ENCODE measurements at places on chromosomes 6 and 20.
A peak's percentile ranks its signal among the peaks of the same experiment; 100 is the strongest.

DNA sequence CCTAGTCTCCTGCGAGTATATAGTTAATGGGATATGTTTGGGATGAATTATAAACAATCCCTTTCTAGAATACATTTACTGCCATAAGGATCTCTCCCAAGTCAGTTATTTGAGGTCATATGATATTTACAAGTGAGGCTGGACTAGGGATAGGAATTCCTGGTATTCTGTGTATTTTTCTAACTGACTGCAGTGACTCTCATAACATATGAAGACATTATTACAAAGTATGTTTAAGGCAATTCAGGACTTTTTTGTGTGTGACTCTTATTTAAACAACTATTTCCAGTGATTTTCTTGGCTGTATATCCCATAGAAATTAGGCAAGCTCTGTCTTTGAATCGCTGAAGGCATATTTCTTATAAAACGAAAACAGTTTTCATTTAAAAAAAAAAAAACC is 18.4 kb upstream of the TNFAIP3 start:
- no peak for DNase-seq

GRCh38 chr6:104409913-104410312 is 449.8 kb downstream of the HACE1 start:
- DNase-seq = no peak

- no peak for DNase-seq
Measured at GRCh38 chr20:9220874-9221547, 152.1 kb downstream of the PLCB4 start.

GRCh38 chr6:45504947-45505346 is 127.2 kb upstream of the SUPT3H start:
- no peak for DNase-seq

- DNase-seq = no peak
Measured at GRCh38 chr20:2358006-2358405, 22.7 kb upstream of the TGM6 start.

DNA sequence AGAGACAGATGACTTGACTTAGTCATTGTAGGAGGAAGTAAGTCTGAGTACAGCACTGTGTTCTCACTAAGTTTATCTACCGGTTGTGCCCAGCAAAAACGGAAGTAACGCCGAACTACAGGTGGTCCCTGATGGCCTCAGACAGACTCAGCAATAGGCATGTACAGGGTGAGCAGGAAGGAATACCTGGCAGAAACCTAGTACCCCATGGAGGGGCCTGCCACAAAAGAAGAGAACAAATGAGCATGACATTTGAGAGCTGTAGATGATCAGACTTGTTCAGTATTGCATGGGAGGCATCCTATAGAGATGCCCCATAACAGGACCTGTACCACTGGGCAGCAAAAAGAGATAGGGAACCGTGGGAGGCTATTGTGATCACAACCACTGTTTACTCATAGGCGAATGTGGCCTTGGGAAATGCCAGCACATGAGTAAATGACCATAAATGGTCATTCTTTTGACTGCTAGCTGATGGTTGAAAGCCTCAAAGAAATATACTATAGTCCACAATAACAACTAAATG is 106.4 kb upstream of the TAB2 start:
- no peak for DNase-seq

DNA sequence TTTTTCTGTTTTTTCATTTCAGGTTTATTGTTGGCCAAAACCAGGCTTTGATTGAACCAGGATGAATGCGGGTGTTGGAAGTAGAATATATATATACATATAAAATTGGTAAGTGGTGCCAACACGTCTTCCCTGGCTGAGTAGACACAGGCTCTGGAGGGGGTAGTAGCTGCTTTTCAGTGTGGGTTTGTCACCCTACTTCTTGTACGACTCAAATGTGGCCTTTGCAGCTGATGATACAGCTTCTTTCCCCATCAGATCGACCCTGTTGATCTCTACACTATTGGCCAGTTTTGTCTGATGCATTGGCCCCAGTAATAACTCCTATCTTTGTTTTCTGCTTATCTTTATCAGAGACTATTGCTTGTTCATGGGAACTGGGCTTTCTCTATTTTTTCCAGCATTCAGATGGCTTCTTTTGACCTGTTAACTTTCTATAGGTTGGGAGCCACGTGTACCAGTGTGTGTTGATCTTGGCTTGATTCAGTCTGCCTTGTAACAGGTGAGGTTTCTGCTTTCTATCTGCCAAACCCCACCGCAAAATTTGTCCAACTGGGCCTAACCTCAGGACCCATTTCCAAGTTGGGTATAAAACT is 2.7 kb upstream of the ZNFX1 start:
- no peak for DNase-seq

- DNase-seq = peak; percentile 12
Measured at GRCh38 chr6:143232849-143233248, 172.2 kb downstream of the AIG1 start.

GRCh38 chr6:130167655-130168054 is 55.1 kb downstream of the SAMD3 start:
- DNase-seq = no peak

GRCh38 chr20:13425381-13426135 is 204.5 kb downstream of the ISM1 start:
- DNase-seq = no peak

- no peak for DNase-seq
Measured at GRCh38 chr20:45257711-45258110, 3.3 kb upstream of the SLPI start.

- DNase-seq = no peak
Measured at GRCh38 chr20:23021951-23022350, 13.2 kb upstream of the SSTR4 start.

DNA sequence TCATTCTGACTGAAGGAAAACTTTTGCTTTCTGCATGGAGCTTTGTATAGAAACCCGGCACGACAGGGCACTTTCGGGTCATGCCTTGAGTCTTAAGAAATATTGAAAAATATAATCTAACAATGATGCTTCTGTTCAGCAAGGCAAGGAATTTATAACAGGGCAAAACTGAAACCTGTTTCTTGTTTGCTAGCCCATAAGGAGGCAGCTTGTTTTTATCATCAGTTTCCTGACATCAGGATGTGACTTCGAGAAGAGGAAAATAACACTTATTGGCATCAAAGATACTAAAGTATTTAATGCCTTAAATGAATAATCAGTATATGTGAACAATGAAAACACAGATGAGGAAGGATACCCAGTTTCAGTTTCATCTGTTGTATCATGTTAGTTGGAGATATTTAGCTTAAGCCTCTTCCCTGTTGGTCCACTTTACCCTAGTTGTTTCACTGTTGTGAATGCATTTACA is 146.5 kb downstream of the CDKAL1 start:
- DNase-seq = no peak

DNA sequence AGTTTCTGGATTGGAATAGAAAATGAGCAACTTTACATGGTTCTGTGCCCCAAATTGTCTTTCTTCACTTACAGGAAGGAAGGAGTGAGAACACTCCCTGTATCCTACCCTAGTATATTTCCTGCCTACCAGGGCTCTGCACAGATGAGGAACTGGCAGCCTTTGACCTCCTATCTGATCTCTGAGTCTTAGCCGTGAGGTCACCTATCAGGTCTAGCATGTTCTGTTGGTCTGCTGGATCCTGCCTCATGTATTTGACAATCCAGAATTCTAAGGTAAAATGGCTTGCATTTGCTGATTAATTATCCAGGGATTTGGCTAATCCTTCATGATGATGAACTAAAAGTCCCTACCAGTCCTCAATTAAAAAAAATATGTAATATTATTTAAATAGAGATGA is 35.0 kb upstream of the TRAM2 start:
- DNase-seq = no peak

- no peak for DNase-seq
Measured at GRCh38 chr20:62525014-62525413, 49.2 kb upstream of the GATA5 start.

GRCh38 chr20:32285621-32286371 is 8.3 kb downstream of the KIF3B start:
- peak; percentile 12 for DNase-seq

GRCh38 chr6:132465530-132466485 is 47.1 kb downstream of the STX7 start:
- no peak for DNase-seq

GRCh38 chr20:3716195-3716834 is 3.9 kb upstream of the SIGLEC1 start:
- DNase-seq = no peak

- DNase-seq = no peak
Measured at GRCh38 chr20:43243672-43244269, 54.1 kb upstream of the PTPRT start.

DNA sequence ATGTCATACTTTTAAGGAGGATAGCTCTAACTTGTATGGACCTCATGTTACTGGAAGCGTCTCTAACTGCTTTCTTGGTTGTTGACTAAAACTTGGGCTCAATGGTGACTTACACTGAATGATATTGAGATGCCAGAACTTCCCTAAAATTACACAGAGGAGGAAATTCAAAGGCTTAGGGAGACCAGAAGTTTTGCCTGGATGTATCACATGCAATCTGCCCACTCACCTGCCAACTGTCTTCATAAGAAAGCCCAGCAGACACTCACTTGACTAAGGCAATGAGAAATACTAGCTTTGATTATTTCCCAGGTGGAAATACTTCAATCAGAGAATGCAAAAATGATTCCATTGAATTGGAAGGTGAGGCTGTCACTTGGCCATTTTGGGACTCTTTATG is 51.2 kb upstream of the PDYN start:
- no peak for DNase-seq

DNA sequence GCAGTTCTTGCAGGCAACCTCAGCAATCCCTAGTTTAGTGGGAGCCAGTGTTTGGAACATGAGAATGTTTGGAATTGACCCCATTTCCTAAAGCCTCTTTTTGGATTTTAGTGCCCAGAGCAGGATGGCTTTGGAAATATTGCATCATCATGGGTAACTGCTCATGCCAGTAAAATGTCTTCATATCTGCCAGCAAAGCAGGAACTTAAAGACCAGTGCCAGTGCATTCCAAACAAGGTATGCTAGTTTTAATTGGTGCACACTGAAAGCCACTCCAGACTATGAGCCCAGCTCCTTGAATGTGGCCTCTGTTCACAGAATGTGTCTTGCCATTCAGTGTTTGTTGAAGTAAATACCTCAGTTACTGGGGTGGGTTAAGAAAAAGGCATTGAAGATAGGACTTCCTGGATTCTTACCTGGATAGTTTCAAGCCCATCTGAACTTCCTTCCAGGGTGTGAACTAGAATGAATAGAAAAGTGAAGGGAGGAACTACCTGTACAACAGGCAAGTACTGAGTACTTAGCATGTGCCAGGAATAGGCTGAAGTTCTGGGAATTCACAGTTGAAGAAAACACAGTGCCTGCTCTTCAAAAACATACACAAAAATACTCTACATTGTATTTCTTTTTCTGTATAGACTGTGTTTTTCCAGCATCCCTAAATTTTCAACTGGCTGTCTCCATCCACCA is 70.5 kb downstream of the COL19A1 start:
- no peak for DNase-seq

DNA sequence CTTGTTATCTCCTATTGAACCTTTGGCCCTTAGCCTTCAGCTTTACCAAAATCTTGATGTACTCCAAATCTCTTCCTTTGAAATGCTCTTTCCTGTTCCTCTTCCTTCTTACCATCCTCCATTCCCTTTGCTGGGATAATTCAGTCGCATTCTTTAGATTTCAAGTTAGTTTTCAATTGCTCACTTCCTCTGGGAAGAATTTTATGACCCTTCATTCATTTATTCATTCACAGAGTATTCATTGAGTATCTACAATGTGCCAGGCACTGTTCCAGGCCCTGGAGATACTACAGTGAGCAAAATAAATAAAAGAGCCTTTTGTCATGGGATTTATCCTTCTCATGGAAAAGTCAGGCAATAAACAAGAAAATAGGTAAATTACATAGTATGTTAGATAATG is 548.2 kb upstream of the FLRT3 start:
- no peak for DNase-seq

GRCh38 chr6:49052901-49053300 is 410.2 kb downstream of the MMUT start:
- no peak for DNase-seq

DNA sequence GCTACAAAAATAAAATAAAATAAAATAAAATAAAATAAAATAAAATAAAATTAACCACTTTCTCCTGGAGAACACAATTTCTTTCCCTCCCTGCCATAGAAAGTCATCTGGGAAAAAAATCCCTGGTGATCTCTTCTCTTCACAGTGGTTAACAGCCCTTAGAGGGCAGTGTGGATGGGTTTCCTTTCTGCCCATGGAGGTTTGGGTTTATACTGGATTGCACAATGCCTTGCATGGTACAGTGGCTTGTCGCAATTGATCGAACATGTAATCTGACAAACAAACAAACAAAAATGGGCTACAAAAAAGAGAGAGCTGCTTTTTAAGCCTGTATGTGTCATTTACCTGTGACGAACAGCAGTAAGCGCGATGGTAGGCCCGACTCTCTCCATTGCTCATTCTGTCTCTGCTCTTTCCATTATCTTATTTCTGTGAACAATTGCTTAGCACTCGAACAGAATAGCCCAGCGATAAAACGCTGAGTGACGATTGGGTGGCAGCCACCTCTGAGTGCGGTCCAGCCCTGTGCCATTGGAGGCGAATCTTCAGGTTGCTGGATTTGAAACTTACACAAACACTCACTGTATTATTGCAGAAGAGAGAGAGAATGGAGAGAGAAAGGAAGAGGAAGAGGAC is 166.1 kb downstream of the CD83 start:
- DNase-seq = no peak

DNA sequence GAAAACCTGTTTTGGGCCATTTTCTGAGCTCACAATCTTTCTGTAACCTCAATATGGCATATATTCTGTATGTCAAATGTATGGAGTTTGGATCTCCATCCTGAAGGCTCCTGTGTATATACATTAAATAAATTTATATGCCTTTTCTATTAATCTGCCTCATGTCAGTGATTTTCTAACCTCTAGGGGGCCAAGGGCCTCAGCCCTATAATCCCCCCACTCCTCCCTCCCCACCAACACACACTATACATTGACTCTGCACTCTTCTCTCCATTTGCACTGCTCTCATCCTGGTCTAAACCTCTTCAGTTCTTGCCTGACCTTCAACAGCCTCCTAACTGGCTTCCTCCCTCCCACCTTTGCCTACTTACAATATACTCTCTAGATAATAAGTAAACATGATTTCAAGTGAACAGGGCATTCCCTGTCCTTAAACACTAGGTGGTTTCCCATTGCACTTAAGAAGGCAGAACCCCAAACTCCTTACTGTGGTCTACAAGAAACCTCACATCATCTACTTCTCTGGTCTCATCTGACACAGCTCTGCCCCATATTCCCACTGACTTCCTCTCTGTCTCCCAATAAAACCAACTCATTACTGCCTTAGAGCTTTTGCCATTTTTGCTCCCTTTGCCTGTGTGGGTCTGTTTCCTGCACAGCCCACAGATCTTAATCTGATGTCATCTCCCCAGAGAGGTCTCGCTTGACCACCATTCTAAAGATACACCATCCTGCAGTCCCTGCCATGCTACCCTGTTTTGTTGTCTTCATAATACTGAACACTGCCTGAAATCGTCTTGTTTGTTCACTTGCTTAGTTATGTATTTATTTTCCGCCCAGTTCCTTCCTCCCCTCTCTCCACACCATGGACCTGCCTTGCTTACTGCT is 213.7 kb downstream of the SYNE1 start:
- no peak for DNase-seq

- DNase-seq = no peak
Measured at GRCh38 chr20:55456316-55456940, 548.9 kb downstream of the CBLN4 start.

GRCh38 chr6:859936-860335 is 167.0 kb upstream of the EXOC2 start:
- no peak for DNase-seq

GRCh38 chr6:121190122-121190521 is 144.2 kb downstream of the TBC1D32 start:
- DNase-seq = no peak

Measured in stimulated activated CD4-positive, alpha-beta T cell treated with anti-CD3 and anti-CD28 coated beads, Interleukin-12 subunit alpha, Interleukin-12 subunit beta, amount 100 ng/mL, for 4 hours (primary cell).